ENCODE measurements at places on chromosomes 1 and 21. TPM values are rescaled to one million over a fixed set of nuclear protein-coding genes. Genes with fewer than 3 reads are reported as not detected.

DNA sequence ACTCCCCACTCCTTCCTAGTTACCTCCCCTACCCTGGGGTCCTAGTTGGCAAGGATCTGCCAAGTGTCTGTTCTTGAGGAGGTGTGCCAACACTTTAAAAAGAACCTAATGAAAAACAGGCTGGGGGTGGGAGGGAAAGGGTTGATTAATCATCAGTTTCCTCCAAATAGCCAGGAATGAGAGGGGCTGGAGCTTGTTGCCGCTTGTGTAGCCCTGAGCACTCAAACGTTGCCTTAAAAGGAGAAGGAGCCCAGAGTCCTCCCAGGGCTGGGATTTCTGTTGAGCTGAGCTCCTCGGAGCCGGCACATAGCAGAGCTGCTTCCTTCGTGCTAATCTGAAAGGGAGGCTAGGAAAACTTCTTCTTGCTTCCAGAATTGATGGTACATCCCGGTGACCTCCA is 15.9 kb downstream of the SHISA4 start:
- H3K4me3 ChIP-seq = no peak overlapping the region
- no peak overlapping the region for H3K27ac ChIP-seq
- H3K36me3 ChIP-seq = no peaks in the 10 kb centered on the region
- no peaks in the 10 kb centered on the region for H3K27me3 ChIP-seq

GRCh38 chr1:37867784-37868183 is 8.4 kb upstream of the MTF1 start:
- DNase-seq = no peak
- no peak overlapping the region for H3K4me3 ChIP-seq
- no peaks in the 10 kb centered on the region for H3K36me3 ChIP-seq

DNA sequence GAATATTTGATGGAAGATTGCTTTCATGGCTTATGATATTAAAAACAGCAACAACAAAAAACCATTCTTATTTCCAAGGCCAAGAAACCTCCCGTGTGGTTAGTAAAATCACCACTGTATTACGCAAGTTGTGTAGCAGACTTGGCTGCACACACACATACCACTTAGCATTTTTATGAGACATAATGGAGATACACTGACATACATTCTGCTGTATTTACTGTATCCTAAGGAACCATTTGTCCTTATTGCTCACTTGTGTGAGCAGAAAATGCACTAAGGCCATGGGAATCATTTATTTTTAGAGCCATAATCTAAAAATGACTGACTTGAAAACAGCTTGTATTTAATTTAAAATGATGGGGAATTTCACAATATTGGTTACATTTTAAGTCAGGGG is 584 bp upstream of the C1orf141 start:
- no peaks in the 10 kb centered on the region for H3K27me3 ChIP-seq
- DNase-seq = no peak
- H3K4me3 ChIP-seq = no peak overlapping the region
- H3K4me1 ChIP-seq = no peaks in the 10 kb centered on the region

The CD247 gene
- 0.44 TPM for total RNA-seq

GRCh38 chr1:22074803-22075202 is 22.3 kb downstream of the CDC42 start:
- no peak overlapping the region for H3K4me3 ChIP-seq
- peaks cover 10% of the 10 kb centered on the region for H3K36me3 ChIP-seq
- peaks cover 23% of the 10 kb centered on the region for H3K4me1 ChIP-seq
- no peak for DNase-seq

The COL9A2 gene
- 2.9 TPM for total RNA-seq

The CBS gene
- 62.5 TPM for total RNA-seq

- H3K36me3 ChIP-seq = no peaks in the 10 kb centered on the region
- no peaks in the 10 kb centered on the region for H3K4me1 ChIP-seq
Measured at GRCh38 chr1:64229307-64229706, 25.9 kb downstream of the UBE2U start.

GRCh38 chr21:44522753-44523204 is 17.2 kb downstream of the KRTAP10-1 start:
- H3K4me3 ChIP-seq = no peak overlapping the region
- H3K27ac ChIP-seq = no peak overlapping the region
- DNase-seq = no peak
- peaks cover 2% of the 10 kb centered on the region for H3K36me3 ChIP-seq
- no peaks in the 10 kb centered on the region for H3K4me1 ChIP-seq

The RHD gene
- total RNA-seq = not detected

GRCh38 chr1:68542586-68542985 is 45.7 kb upstream of the DEPDC1 start:
- H3K27me3 ChIP-seq = no peaks in the 10 kb centered on the region
- no peaks in the 10 kb centered on the region for H3K36me3 ChIP-seq
- no peak overlapping the region for H3K4me3 ChIP-seq
- DNase-seq = no peak
- H3K4me1 ChIP-seq = no peaks in the 10 kb centered on the region

GRCh38 chr1:168913711-168914463 is 184.9 kb upstream of the DPT start:
- H3K27me3 ChIP-seq = no peaks in the 10 kb centered on the region
- no peaks in the 10 kb centered on the region for H3K36me3 ChIP-seq
- no peaks in the 10 kb centered on the region for H3K4me1 ChIP-seq
- no peak overlapping the region for H3K27ac ChIP-seq
- DNase-seq = no peak
- H3K4me3 ChIP-seq = no peak overlapping the region

DNA sequence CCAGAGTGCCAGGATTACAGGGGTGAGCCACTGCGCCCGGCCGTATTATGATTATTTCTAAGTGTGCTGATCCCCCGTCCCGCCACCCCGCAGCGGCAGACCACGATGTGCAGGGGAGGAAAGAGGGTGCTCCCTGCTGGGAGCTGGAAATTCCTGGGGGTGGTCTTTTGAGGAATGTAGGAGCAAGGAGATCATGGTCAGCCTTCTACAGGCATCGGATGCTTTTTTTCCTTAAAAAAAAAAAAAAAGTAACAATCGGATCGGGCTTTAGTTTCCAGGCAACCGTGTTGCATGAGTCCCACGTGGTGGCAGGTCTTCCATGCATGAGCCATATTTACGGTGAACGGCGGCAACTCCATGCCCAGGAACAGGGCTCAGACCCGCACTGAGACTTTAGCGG is 74.2 kb upstream of the COX20 start:
- no peaks in the 10 kb centered on the region for H3K27me3 ChIP-seq
- DNase-seq = no peak
- H3K4me1 ChIP-seq = no peaks in the 10 kb centered on the region
- H3K36me3 ChIP-seq = no peaks in the 10 kb centered on the region
- H3K27ac ChIP-seq = no peak overlapping the region
- H3K4me3 ChIP-seq = no peak overlapping the region

The FCMR gene
- 0.41 TPM for total RNA-seq

DNA sequence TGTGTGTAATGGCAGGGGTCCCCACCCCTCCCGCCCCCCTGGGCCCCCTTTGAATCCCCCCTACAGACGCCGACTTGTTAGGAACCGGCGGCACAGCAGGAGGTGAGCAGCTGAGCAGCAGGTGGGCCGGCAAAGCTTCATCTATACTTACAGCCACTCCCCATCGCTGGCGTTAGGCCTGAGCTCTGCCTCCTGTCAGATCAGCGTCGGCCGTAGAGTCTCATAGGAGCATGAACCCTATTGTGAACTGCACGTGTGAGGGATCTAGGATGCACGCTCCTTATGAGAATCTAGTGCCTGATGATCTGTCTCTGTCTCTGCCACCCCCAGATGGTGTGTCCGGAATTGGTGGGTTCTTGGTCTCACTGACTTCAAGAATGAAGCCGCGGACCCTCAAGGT is 14.9 kb upstream of the VPS26C start:
- H3K36me3 ChIP-seq = no peaks in the 10 kb centered on the region
- no peak overlapping the region for H3K4me3 ChIP-seq
- H3K4me1 ChIP-seq = no peaks in the 10 kb centered on the region
- no peak for DNase-seq
- no peaks in the 10 kb centered on the region for H3K27me3 ChIP-seq

The CYP4Z1 gene
- total RNA-seq = not detected

The CBR3 gene
- total RNA-seq = 1.6 TPM

- no peaks in the 10 kb centered on the region for H3K36me3 ChIP-seq
- no peak overlapping the region for H3K27ac ChIP-seq
- H3K27me3 ChIP-seq = no peaks in the 10 kb centered on the region
- no peaks in the 10 kb centered on the region for H3K4me1 ChIP-seq
- H3K4me3 ChIP-seq = no peak overlapping the region
- DNase-seq = no peak
Measured at GRCh38 chr1:7334475-7335035, 436.5 kb upstream of the VAMP3 start.

GRCh38 chr1:160777486-160778089 is 18.4 kb upstream of the LY9 start:
- peaks cover 5% of the 10 kb centered on the region for H3K27me3 ChIP-seq
- H3K4me1 ChIP-seq = no peaks in the 10 kb centered on the region
- peak; percentile 32 for DNase-seq
- H3K36me3 ChIP-seq = no peaks in the 10 kb centered on the region

GRCh38 chr1:186059752-186060151 is 315.3 kb downstream of the TPR start:
- H3K36me3 ChIP-seq = no peaks in the 10 kb centered on the region
- no peaks in the 10 kb centered on the region for H3K27me3 ChIP-seq
- no peak for DNase-seq
- H3K4me3 ChIP-seq = no peak overlapping the region
- H3K27ac ChIP-seq = no peak overlapping the region

GRCh38 chr21:16968436-16968835 is 544.4 kb upstream of the CXADR start:
- DNase-seq = no peak
- no peaks in the 10 kb centered on the region for H3K36me3 ChIP-seq
- H3K4me1 ChIP-seq = no peaks in the 10 kb centered on the region

DNA sequence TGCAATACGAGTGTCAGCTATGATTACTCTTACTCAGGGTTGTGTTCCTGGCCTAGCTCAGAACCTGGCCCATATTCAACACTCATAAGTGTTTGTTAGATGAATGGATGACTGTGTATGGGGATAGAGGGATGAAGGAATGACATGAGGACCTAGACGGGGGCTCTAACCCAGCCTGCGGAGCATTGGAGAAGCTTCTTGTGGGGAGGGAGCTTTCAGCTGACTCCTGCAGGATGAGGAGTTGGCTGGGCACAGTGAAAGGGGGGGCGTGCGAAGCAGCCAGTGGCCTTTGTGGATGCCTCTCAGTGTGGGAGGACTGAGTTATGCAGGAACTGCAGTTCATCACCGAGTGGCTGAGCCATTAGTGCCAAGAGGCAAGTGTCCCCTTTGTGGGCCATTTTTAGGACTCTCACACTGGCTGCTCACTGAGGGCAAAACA is 1.2 kb upstream of the EXTL1 start:
- no peaks in the 10 kb centered on the region for H3K4me1 ChIP-seq
- no peaks in the 10 kb centered on the region for H3K36me3 ChIP-seq
- H3K27ac ChIP-seq = no peak overlapping the region
- DNase-seq = no peak

GRCh38 chr1:215543191-215543606 is 23.9 kb upstream of the KCTD3 start:
- no peak overlapping the region for H3K4me3 ChIP-seq
- no peaks in the 10 kb centered on the region for H3K4me1 ChIP-seq
- no peaks in the 10 kb centered on the region for H3K36me3 ChIP-seq
- H3K27me3 ChIP-seq = peaks cover 4% of the 10 kb centered on the region

GRCh38 chr1:217562229-217562878 is 68.5 kb downstream of the GPATCH2 start:
- H3K27ac ChIP-seq = no peak overlapping the region
- DNase-seq = no peak
- no peaks in the 10 kb centered on the region for H3K36me3 ChIP-seq
- H3K4me1 ChIP-seq = peaks cover 9% of the 10 kb centered on the region
- H3K4me3 ChIP-seq = no peak overlapping the region
- no peaks in the 10 kb centered on the region for H3K27me3 ChIP-seq

The BCL2L15 gene
- 0.10 TPM for total RNA-seq

The FCRL6 gene
- not detected for total RNA-seq

DNA sequence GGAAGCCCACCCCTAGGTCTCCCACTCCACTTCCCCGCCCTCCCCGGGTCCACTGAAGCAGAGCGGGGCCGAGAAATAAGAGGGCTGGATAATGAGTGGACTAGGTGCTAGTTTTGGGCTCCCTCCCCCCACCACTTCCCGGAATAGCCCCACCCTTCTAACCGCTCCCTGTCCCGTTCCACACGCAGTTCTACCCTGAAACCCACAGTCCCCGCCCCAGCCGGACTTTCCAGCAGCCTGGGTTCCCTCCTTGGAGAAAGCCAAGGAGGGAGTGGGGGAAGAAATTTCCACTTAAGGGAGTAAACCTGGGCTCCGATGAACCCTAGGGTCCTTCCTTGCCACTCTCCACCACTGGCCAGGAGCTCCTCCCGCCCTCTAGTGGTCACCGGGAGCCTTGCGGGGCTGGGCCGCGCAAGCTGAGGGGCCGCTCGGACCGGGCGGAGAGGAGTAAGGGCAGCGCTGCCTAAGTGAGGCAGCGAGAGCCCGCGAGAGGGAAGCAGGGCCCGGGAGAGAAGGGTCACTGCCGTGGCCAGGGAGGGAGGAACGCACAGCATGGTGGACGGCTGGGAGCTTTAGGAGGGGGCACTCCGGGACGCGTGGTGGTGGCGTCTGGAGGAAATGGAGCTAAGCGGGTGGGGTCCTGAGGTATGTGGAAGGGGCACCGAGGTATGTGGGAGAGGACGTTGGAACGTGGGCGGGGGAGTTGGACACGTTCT is 14.3 kb downstream of the THBS3 start:
- H3K36me3 ChIP-seq = peaks cover 3% of the 10 kb centered on the region
- peak overlapping the region; percentile 97 for H3K27ac ChIP-seq

The OR4F29 gene
- total RNA-seq = not detected

DNA sequence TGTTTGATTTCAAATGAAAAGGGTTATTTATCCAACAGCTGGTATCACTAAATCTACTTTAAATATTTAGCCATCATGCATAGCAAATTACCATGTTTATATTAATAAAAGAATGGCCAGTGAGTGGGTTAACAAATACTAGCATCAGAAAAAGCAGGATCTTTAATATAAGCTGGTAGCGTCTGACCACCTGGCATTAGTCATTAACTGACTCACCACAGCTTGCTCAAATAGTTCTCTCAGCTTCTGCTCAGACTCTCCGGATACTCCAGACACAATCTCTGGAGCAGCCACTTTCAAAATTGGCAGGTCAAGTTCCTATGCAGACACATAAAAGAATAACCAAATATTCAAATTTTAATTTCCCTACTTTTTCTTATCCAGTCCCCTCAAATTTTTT is 29.6 kb downstream of the NVL start:
- H3K36me3 ChIP-seq = peaks cover 15% of the 10 kb centered on the region
- H3K4me1 ChIP-seq = no peaks in the 10 kb centered on the region
- peak; percentile 57 for DNase-seq
- no peaks in the 10 kb centered on the region for H3K27me3 ChIP-seq
- no peak overlapping the region for H3K4me3 ChIP-seq

DNA sequence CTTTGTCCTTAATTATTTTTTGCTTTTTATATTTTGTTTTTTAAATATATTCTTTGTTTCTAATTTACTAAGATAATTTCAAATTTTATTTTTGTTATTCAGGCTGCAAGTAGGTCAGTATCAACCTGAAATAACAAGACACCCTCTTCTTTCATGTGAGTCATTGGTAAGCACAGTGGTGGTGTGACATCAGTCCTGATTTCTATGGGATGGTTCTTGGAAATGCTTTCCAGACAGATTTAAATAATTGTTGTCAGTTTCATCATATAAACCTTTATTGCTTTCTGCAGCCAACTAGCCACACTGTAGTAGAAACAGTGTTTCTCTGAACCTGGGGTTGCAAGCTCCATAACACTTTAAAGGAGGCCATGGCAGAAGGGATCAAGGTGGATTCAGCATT is 157.5 kb upstream of the C21orf91 start:
- no peaks in the 10 kb centered on the region for H3K27me3 ChIP-seq
- H3K27ac ChIP-seq = no peak overlapping the region
- no peaks in the 10 kb centered on the region for H3K4me1 ChIP-seq
- H3K36me3 ChIP-seq = no peaks in the 10 kb centered on the region

- H3K27ac ChIP-seq = no peak overlapping the region
- H3K36me3 ChIP-seq = no peaks in the 10 kb centered on the region
- no peaks in the 10 kb centered on the region for H3K4me1 ChIP-seq
- no peak for DNase-seq
- no peaks in the 10 kb centered on the region for H3K27me3 ChIP-seq
- no peak overlapping the region for H3K4me3 ChIP-seq
Measured at GRCh38 chr1:45380125-45380524, 39.9 kb upstream of the MUTYH start.

Measured in Panc1 (cell line).